Right ventricle myocardium inferior (tissue), 1 donor: ENCODE measurements at places on chromosomes 2 and 18.

- no peak for DNase-seq
These were observed 201.6 kb downstream of the HDAC4 start for GRCh38 chr2:239199041-239199768.

- no peak for DNase-seq
These were observed 77.5 kb downstream of the EIF2AK3 start for GRCh38 chr2:88549616-88550292.

GRCh38 chr2:117980783-117981676, 32.8 kb downstream of the CCDC93 start:
- no peak for DNase-seq

DNA sequence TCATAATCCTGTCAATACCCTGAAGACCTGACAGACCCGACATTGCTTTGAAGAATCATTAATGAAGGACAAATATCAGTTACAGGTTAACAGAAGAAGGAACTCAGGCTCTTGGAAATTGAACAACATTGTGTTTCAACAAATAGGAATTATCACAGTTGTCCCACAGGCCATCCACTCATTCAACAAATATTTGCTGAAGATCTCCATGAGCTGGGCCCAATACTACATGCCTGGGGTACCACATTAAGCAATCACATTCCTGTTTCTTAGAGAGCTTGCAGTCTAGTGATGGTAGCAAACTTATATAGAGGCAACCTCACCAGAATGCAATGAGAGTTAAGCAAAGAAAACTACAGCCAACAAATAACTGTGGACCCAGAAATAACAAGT, 671.6 kb upstream of the ACVR2A start:
- no peak for DNase-seq
